ENCODE measurements at places on chromosomes 3 and 15.

GRCh38 chr15:63553388-63553791 lies 43.8 kb upstream of the FBXL22 start:
- DNase-seq: no peak

DNA sequence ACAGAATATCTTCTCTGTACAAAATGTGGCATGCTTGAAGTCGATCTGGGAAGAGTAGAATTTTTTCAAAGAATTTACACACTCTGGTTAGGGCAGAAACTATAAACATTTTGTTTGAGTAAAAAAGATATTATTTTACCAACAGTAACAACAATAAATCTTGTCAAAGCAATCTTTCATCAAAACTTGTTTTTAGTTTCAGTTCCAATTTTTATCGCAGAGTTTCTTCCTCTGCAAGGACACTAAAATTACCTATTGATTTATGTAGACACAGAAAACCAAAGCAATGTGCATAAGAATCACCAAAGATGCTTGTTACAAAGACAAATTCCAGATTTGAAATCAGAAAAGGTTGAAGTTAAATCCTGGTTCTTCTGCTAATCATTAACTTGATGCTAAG lies 61.9 kb downstream of the CGGBP1 start:
- no peak for DNase-seq

GRCh38 chr3:13106308-13107001 lies 33.2 kb upstream of the IQSEC1 start:
- no peak for DNase-seq

DNA sequence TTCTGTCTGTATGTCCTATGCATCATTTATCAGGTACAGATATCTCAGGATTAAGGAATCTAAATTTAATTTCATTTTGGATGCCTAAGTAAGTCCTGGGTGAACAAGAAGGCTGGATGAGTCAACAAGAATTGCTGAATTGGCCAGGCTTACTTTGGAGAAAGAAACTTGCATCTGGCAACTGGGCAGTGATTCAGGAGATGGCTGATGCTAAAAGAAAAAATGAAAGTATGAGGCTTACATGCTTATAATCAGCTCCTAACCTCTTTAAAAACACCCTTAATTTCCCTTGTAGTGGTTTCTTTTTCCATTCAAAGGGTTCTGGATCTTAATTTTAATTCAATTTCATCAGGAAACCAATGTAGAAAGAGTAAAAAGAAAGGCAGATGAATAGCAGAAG lies 228.8 kb upstream of the PEX5L start:
- DNase-seq: no peak

GRCh38 chr3:110397115-110397514 lies 674.5 kb upstream of the NECTIN3 start:
- DNase-seq: no peak

DNA sequence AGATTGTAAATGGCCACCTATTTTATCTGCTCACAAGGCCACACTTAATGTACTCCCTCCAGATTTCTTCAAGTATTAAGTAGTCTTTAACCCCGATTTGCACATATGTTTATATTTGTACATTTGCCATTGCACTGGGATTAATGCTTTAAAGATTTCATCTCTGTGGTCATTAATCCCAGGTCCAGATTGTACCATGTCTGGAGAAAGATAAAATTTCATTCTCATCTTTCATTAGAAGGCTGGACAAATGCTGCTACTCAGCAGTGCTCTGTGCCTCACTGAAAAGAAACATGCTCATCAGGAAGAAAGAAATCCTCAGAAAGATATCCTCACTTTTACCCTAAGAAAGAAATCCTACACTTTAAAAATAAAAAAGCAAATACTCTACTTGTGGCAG lies 62.5 kb upstream of the LRRC3B start:
- DNase-seq: no peak

- no peak for DNase-seq
These were observed 489 bp downstream of the GMPPB start for GRCh38 chr3:49723296-49723627.

GRCh38 chr3:57164217-57164656 lies 916 bp downstream of the IL17RD start:
- no peak for DNase-seq

- no peak for DNase-seq
These were observed 24.7 kb upstream of the KLHL6 start for GRCh38 chr3:183579967-183580900.

- no peak for DNase-seq
These were observed 128.9 kb downstream of the NSMCE3 start for GRCh38 chr15:29140475-29141307.

GRCh38 chr15:96338074-96338765 lies 7.7 kb downstream of the NR2F2 start:
- no peak for DNase-seq

DNA sequence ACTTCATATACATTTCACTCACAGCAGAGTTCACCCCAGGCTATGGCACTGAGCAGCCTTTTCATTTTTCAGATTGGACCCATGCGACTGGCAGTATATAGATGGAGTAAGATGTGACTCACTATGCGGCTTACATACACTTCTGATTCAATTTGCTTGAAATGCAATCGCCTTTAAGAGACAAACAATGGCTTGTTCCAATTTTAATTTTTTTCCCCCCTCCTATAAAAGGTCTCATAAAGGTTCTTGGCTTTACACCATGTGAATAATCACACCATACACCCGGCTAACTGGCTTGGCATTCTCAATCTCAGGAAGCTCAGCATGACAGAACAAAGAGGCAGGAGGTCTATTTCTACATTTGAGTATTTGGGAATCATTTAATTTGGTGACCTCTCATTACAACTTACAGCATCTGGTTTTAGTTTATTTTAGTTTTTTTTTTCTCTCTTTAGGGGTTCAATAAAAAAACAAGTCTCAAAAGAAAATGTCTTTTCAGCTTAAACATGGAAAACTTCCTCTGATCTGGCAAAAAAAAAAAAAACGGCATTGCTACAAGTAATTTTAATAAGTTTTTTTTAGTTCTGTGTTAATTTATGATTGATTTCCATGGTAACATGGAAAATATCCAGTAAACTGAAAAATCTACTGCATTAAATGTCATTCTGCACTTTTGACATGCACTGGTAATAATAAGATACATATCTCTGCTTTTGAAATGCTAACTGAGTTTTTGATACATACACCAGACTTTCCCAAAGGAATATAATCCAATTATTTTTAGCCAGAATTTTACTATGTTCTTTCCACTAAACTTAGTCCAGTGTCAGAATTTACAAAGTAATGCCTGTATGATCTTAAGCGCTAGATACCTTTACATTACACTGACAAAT lies 38.8 kb downstream of the GADL1 start:
- no peak for DNase-seq

- peak; percentile 28 for DNase-seq
These were observed 52.6 kb downstream of the NMD3 start for GRCh38 chr3:161273589-161274218.

GRCh38 chr3:146542179-146542578 lies 2.2 kb downstream of the PLSCR1 start:
- DNase-seq: no peak

GRCh38 chr15:40343512-40343911 lies 2.8 kb upstream of the CCDC9B start:
- no peak for DNase-seq

DNA sequence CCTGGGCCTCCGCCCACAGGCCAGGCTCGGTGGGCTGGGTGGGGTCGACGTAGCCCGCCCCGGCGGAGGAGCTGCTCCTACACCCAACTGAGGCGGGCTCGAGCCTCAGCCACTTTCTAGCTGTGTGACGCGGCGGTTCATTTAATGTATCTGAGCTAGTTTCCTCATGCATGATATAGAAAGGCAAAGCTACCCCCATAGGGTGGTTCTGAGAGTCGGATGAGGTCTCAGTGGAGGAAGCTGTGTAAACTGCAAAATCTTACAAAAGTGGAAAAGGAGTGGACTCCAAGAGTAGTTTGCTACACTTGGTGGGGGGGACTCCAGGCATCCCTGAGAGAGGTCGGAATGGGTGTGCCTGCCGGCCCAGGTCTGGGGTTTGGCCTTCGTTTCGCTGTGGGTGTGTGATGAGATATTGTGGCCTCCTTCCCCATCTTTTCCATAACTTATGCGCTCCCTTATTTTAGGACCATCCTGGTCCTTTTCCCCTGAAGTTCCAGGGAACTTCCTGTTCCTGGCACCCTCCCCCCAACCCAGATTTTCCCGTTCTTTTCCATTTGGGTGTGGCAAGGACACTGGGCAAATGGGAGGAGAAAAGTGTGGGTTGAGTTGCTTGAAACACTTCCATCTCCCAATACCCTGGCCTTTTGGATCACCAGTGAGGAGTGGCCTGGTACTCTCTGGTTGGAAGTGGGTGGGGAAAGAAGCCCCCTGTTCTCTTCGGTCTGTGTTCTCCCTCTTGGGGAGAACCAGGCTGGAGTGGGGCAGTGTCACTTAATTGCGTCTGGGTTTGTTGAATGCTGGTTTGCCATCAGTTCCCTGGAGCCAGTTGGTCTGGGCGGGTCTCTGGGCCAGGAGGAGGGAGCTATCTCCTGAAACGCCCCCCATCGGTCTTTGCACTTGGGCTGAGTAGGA lies 1.1 kb downstream of the PDIA5 start:
- no peak for DNase-seq
